ENCODE measurements at places on chromosomes 6 and 20.

GRCh38 chr20:10381477-10381876, 52.5 kb downstream of the MKKS start:
- DNase-seq, result no peak

- DNase-seq, result no peak
These were observed 16.3 kb downstream of the PTPRK start for GRCh38 chr6:128504003-128504654.

GRCh38 chr6:33372526-33373123, 19.0 kb upstream of the KIFC1 start:
- DNase-seq, result no peak

DNA sequence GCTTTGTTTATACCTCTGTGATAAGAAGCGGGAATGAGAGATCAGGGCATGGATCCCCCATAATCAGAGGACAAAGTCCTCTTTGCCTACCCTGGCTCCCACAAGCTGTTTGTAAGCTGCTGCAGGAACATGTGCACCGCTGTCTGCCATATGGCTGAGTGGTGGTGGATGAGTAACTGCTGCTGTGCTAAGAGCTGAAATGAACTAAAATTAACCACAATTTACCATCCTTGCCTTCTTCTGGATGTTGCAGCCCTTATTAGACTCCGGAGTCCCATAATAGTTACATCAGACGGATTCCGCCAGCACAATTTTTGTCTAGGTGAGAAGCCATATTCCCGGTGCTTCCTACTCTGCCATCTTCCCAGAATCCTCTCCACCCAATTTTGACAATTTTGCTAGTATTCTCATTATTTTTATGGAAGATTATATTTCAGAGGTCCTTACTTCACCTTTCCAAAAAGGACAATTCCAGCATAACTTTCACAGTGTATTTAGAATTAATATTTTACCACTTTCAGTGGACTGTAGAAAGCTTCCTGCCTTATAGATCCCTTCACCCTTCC, 6.0 kb upstream of the CMTR1 start:
- DNase-seq, result no peak

DNA sequence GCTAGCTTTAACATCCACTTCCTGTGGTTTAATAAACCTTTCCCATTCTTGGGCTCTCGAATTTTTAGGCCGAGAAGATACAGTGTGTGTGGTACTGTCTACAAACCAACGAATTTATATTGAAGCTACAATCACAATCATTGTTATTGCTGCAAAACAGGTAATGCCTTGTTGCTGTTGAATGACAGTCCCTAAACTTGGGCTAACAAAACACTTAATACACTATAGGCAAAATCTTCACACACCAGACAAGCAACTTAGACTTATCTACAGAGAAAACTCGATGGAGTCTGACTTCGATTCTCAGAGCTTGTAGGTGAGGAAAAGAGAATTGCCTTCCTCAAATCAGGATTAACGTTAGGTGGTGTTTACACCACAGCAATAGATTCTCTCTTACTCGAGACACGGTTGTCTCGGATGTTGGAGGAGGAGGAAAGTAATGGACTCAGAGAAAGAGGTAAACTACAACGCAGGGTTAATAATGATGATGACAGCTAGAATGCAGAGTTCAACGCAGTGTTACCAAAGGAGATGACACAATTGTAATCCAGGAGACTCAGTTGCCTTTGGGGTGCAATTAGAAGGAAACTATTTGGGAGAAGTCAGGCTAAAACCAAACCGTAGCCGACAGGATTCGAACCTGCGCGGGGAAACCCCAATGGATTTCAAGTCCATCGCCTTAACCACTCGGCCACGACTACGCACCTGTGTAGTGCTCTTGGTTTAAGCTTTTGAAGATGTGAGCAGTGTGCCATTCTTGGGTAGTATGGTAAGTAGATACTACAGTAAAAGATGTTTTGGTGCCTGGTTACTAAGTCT, 32.5 kb upstream of the ZNF184 start:
- DNase-seq, result peak; percentile 71
